Anterior cingulate cortex (tissue), 58 donors: ENCODE measurements at places on chromosomes 5 and 9.

DNA sequence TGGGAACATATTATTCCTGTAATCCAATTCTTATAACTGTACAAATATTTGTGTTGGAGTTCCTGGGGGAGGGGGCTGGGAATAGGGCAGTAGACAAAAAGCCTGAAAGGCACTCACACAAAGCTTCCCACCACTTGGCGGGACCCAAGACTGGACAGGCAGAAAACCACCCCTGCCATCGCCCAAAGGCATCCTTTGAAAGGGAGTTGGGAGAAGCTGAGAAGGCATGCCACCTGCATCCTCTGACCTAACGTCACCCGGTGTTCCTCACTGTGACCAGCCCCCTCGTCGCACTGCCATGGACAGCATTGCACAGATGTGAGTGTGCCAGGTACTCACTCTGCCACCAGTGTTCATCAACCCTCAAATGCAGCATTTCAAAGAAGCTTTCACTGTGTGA lies 80.6 kb upstream of the SMIM23 start:
- no peak for DNase-seq

DNA sequence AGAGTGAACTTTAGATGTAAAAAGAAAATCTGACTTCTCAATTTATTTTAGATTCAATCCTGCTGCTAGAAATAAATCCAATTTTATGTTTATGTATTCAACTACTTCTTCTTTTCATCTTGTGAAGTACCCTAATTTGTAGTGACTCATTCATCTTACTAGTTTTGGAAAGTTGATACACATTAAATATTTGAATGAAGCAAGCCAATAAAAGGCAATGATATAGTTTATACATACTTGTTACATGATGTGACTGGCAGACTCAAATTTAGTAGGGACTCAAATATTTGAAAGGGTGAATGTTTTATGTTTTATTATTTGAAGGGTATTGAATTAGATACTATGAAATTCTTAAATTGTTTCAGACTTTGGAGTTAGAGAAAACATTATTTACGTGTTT lies 34.7 kb downstream of the CSNK1G3 start:
- no peak for DNase-seq

DNA sequence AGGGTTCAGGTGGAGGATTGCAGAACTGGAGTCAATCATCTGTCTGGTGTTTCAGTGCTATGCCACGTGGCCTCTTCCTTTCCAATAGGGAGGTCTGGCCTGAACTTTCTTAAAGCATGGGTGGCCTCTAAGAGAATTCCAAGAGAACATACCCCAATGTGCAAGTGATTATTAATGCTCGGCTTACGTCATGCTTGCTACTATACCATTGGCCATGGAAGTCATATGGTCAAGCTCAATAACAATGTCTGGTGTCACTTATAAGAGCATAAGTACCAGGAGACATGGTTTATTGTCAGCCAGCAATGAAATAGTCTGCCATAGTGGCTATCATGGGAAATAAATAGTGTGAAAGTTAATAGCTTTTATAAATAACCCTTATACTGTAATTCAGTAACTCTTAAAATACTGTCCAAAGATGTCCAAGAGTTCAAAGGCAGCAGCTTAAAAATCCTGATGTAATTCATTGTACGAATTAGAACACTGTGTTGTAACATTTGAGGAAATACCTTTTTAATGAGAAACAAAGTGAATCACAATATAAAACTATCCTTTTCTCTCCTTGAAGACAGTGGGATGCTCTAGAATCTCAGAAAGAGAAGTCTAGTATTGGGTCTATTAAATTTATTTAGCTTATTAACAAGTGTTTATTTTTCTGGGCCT lies 355.4 kb upstream of the PRR16 start:
- no peak for DNase-seq

GRCh38 chr9:32558408-32558934 lies 6.1 kb upstream of the TOPORS start:
- no peak for DNase-seq

DNA sequence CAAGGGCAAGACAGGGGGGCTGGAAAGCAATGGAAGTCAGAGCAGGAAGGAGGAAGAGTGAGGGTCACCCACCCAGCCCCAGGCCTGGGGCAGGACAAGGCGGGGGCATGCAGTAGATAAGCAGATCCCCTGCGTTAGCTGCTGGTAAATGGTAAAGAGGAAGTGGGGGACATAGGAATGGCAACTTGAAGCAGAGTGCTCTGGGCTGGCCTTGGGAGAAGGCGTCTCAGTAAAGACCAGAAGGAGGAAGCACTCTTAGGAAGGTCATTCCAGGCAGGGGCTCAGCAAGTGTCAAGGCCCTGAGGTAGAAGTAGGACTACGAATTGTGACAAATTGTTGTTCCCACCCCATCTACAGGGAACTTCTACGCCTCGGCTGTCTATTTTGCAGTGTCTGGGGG lies 15.1 kb downstream of the TCOF1 start:
- no peak for DNase-seq

- DNase-seq, result no peak
Observed at GRCh38 chr9:87180841-87181240, 233.5 kb upstream of the GAS1 start.

DNA sequence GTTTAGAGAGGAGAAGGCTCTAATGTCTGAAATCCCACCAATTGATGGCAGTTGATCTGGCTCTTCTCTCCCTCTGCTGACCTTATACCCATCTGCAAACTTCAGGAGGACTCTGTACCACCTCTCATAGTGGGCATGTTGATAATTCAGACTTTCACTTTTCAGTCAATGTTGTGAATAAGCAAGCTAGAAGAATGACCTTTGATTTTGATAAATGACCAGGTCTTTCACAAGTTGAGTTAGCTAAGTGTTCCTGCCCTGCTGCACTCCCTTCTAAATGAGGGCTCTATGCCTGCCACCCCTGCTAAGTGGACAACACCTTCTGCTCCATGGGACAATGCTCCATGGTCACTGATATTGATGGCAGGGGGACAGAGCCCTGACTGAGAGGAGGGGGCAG lies 74.7 kb downstream of the SPRY4 start:
- DNase-seq, result no peak
